ENCODE measurements at places on chromosomes 2 and 18.

- DNase-seq = no peak
Observed at GRCh38 chr2:164134336-164134735, 398.5 kb upstream of the FIGN start.

- no peak for DNase-seq
Observed at GRCh38 chr2:97812931-97813330, 99.6 kb downstream of the ZAP70 start.

DNA sequence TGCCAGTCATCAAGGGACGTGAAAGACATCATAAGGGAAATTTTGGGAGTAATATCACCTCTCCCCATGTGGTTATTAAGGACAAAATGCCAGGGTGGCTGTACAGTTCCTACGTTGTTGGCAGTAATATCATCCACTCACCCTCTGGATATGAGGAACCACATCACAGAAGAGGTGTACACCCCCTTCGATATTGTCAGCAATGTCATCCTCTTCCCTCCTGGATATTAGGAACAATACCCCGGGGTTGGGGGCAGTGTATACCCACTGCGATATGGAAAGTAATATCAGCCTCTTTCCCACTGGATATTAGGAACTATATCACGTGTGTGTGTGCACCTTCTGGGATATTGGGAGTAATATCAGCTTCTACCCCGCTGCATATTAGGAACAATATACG lies 1933.3 kb downstream of the SUCLG1 start:
- no peak for DNase-seq

DNA sequence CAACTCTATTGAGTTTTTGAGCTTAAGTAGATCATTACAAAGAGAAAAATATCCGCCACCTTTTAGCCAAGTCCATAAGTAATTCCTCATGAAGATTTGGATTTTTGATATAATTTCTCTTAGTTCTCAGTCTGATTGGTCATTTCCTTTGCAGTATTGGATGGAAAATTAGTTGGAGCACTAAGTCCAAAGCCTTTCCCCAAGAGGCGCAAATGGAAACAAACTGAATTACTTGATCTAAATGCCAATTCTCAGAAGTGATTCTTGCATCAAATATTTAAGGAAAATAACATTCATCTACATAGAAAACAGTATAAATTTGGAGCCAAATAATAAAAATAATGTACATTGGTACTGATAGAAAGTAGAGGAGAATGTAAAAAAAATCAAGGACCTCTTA lies 115.6 kb downstream of the CACNB4 start:
- no peak for DNase-seq

- no peak for DNase-seq
Observed at GRCh38 chr18:24071779-24072178, 57.2 kb downstream of the TTC39C start.

DNA sequence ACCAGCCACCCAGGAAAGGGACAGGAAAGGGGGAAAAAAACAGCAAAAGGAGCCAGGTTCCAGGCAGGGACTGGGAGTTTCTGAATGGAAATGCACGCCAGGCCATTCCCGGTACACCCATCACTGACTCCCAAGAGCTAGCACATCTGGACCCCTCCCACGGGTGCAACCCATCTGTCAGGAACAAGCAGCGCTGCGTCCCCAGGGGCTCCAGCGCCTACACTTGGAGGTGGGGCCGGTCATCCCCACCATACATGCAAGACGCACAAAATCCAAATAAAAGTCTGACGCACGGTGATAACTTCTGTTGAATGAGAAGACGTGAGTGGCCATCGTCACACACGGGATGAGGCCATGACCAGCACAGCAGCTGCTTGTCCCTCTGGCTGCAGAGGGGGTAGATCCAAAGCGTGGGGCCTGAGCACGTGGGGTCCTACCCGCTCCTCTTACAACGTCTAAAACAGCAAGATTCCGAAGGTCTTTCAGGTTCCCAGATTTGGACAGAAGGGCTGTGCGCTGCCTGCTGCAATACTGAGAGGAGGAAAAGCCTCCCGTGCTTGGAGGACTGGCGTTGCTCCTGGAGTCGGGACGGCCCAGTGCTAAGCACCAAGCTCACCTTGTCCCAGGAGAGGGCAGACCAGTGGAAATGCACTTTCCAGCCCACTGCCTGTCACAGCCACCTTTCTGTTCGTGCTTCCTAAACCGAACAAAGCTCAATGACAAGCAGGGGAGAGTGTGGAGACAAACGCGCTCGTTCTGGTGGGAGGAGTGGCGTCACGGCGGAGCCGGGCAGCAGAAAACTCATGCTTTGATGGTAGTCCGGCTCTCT lies 68.9 kb downstream of the NDUFA10 start:
- DNase-seq = no peak

DNA sequence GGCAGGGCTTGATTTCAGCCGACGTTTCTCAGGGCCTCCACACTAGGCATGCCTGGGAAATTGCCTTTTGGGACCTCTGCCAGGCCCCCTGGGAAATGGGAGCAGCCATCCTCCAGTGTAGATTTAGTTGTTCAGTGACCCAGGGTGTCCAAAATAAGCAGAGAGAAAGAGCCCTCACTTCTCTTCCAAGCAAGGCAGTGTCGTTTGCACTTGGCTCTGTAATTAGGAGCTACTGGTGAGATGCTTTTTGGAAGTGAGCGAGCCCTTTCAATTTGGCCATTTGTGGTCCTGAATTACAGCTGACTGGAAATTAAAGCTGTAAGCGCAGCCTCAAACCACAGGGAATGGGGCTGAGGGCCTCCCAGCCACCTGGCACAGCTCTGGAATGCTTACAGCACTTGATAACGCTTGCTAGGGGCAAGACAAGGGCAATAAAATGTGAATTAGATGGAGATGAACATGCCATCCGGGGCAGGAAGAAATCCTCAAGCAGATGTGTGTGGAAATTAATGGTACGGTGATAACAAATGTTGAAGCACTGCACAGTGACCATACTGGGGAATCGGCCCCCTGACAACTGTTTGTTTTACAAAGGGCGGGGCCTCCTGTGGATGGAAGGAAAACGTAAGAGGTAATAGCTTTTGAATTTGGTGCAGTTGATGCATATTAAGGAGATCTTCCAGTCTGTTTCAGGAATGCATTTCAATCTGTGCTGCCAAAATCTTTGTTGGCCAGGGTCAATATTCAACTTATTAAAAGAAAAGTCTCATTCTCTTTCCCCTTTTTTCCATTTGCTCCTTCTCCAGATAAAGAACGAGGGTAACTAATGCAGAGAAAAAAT lies 173.1 kb downstream of the UXS1 start:
- no peak for DNase-seq

DNA sequence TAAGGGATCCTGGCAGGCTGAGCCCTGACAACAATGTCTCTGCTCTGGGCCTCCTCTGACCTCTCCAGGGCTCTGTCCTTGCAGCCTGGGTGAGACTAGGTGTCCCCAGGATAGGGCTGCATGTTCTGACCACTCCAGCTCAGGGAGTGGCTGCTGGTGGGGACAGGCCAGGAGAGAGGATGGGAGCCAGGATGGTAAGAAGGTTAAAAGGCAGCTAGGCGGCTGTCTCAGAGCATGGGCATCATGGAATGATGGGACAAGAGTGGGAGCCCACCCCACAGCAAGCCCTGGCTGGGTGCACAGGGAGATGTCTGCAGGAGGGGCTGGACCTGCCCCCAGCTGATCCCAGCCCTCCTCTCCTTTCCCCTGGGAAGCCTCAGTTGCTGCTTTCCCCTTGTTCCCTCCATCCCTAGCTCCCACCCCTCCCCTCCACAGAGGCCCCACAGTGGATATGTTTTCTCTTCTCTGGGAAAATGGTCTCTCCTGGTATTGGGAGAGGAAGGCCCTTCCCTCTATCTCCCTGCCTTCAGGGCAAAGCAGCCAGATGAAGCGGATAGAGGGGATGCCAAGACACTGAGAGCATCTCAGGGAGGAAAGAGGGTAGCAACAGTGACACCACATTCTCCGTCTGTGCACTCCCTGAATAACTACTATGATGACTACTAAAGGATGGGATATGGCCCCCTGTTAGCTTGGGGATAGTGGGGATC lies 334.3 kb downstream of the DYSF start:
- DNase-seq = no peak

GRCh38 chr2:240404174-240404852 lies 31.1 kb upstream of the GPC1 start:
- DNase-seq = no peak

GRCh38 chr2:11397513-11397912 lies 53.1 kb upstream of the ROCK2 start:
- DNase-seq = no peak

GRCh38 chr18:76246590-76246989 lies 248.5 kb downstream of the ZNF516 start:
- DNase-seq = no peak

DNA sequence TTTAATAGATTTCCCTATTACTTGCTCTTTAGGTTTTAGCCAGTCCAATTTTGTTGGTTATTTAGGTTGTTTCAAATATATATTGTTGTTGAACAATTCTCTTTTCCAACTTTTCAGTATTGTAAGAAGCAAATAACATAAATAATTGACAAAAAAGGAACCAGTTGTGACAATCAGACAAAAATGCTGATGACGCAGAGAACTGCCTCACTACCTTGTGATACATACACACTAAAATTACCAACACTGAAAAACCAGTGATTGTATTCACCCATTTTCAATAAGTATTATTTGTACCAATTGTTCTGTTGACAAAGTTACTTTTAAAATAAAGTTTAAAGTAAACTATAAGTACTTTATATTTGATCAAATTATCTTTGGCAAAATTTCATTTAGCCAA lies 43.1 kb upstream of the NABP1 start:
- no peak for DNase-seq

- no peak for DNase-seq
Observed at GRCh38 chr2:60533101-60534051, 20.1 kb downstream of the BCL11A start.

DNA sequence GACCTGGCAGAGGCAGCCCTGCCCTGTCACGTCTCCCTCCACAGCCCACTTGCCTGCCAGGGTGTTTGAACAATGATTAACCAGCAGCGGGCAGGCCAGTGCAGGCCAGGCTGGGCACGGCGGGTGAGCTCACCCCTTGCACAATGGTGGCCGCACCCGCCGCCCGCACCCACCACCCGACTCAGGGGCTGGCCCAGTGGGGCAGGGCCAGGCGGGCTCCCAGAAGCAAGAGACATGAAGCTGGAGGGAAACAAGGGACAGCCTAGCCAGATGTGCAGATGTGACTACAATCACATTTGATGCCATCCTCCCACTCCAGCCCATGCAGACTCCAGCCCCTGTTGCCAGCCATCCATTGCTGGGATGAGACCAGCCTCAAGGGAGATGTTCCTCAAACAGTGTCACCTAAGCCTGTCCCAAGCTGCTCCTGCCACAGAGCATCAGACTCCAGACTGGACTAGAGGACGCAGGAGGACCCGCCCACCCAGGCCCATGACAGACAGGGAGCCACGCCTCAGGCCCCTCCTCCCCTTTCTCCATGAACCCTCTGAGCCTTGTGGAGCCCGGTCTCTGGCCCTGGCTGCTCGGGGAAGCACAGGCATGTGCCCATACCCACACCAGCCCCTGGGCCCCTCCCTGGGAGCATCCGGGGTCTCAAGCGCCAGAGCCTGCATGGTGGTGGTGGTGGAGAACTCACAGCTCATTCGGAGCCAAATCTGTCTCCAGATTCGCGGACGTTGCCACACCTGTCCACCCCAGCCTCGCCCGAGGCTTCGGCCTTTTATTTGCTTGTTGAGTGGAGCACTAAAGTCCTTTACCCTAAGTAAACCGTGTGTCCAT lies 45.0 kb downstream of the SDC1 start:
- peak; percentile 37 for DNase-seq

GRCh38 chr2:37350034-37350433 lies 5.6 kb downstream of the QPCT start:
- DNase-seq = no peak

DNA sequence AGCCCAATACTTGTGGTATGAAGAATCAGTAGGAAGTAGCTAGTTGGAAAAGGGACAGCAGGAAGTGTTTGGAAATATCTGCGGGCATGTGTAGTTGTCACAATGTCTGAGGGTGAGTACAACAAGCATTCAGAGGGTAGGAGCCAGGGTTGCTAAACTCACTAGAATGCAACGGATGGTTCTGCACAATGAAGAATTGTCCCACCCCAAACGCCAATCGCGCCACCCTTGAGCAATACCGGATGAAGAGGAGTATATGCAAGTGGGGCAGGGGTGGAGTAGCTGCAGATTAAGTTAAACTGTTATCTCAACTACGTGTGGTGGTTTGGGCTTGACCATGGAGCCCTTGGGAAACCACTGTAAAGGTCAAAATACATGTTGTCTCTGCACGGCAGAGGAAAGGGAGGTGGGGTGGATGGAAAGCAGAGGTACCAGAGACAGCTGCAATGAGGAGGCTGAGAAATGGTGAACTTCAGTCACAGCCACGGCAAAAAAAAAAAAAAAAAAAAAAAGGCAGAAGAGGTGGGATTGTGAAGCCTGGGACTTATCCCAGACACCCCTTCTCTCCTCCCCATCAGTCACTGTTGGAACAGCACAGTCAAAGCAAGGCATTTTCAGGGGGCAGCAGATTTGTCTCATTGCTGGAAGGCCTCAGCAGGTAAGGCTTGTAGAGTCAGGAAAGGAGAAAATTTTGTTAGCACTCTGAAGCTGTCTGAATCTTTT lies 5.2 kb downstream of the CCL20 start:
- DNase-seq = no peak
